Activated T-helper 17 cell treated with anti-CD3 and anti-CD28 coated beads, Interleukin-2, amount 50 U/mL, for 72 hours (primary cell): ENCODE measurements at places on chromosomes 16 and 17.
A peak's percentile ranks its signal among the peaks of the same experiment; 100 is the strongest.

GRCh38 chr16:20023190-20023589 is 50.5 kb downstream of the GPR139 start:
- ATAC-seq: no peak

GRCh38 chr17:74325743-74326379 is at the start of gene KIF19:
TSS of gene KIF19 (plus strand) at chr17:74326226. CDS start at chr17:74326350, 124 bp downstream.
- ATAC-seq: peak; percentile 96

GRCh38 chr17:44007346-44008204 is 3.2 kb downstream of the NAGS start:
- ATAC-seq: no peak

GRCh38 chr17:28478712-28479615 is 5.5 kb downstream of the SLC13A2 start:
- ATAC-seq: no peak

GRCh38 chr16:56317998-56318826 is 107.1 kb downstream of the AMFR start:
- ATAC-seq: peak; percentile 98

- no peak for ATAC-seq
These were observed 1.9 kb upstream of the FGF11 start for GRCh38 chr17:7437369-7437863.

DNA sequence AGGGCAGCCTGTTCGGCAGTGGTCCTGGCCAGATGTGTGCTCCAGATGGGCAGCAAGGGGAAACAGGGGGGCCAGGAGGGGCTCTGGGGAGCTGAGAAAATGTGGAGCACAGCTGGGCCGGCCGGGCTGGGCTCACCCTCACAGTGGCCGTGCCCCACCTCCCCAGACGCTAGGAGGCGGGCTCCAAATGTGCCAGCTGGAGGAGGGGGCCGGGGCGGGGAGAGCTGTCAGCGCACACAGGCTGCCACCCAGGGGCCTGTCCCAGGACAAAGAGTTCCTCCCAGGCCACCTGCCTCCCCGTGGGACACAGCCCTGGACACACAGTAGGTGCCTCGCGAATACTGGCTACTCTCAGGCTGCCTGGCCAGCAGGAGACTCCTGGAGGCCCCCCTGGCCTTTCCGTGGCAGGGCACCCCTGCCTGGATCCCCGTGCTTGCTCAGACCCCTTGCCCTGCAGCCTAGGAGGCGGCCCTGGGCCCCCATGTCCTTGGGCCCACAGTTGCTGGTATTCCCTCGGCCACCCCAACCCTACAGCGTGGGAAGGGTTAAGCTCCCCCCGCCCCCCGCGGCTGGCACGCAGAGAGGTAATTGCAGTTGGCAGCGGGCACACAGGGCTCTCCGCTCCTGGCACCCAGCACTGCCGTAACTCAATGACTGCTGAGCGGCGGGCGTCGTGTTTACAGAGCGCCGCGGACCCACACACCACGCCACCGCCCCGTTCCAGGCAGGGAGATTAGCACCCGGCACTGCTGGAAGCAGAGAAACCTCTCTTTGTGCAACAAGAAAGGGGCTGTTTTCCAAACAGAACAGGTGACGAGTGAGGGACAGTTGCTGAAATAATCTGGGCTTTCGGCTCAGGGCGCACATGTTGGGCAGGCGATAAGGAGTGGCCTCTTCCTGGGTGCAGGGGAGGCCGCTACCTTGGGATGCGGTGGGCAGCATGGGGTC is 32.2 kb downstream of the BAHCC1 start:
- no peak for ATAC-seq

DNA sequence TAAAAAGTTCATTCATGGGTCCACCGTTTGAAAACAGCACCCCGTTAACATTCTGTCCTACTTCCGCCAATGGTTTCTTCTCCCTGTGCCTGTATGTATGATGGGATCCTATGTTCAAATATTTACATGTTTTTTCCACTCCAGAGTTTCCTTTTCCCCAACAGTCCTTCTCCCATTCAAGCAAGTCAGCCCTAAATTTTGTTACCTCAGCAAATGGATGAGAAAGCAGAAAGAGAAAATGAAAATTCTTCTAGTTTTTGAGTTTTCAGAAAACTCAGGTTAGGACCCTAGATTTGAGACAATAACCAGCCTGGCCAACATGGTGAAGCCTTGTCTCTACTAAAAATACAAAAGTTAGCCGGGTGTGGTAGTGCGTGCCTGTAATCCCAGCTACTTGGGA is 3.5 kb upstream of the ERN2 start:
- ATAC-seq: no peak

GRCh38 chr17:81131486-81132196 is 33.7 kb upstream of the PVALEF start:
- ATAC-seq: no peak

DNA sequence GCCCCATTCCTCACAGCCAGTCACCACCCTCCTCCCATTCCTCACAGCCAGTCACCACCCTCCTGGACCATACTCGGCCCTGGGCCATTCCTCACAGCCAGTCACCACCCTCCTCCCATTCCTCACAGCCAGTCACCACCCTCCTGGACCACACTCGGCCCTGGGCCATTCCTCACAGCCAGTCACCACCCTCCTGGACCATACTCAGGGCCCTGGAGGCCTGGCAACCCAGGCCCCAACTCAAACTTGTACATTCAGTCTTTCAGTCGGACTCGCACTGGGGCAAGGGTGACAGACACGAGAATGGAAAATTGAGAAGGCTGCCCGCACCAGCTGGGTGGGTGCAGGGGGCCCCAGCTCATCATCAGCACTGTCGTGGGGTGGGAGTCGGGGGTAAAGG is 30.4 kb upstream of the FOXK2 start:
- no peak for ATAC-seq

DNA sequence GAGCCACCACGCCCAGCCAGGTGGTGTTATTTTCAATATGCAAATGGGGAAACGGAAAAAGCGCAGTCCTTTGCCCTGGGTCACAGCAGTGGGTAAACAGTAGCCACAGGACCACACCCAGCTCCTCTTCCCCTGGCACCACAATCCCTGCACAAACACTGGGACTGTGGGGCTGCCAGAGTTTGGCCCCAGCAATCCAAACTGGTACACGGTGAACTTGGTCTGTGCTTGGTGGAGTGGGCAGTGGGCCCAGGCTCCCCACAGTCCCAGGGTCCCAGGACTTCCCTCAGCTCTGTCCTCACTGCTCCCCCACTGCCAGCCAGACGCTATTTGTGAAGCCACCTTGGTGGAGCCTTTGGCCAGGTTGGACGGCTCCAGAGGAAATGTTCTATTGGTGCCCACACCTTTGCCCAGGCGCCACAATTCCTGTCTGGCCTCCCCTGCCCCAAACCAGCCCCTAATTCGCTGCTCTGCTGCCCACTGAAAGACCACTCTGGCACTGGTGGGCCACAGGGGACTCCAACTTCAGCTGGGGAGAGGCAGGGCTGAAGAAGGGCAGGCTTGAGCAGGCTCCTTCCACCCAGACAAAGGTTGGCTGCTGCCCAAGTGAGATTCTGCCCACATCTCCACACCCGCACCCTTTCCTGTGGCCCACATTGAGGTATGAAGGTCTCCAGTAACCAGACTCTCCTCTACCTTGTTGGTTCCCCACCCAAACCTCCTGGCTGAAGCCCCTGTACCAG is 2.1 kb downstream of the CHAD start:
- ATAC-seq: no peak

DNA sequence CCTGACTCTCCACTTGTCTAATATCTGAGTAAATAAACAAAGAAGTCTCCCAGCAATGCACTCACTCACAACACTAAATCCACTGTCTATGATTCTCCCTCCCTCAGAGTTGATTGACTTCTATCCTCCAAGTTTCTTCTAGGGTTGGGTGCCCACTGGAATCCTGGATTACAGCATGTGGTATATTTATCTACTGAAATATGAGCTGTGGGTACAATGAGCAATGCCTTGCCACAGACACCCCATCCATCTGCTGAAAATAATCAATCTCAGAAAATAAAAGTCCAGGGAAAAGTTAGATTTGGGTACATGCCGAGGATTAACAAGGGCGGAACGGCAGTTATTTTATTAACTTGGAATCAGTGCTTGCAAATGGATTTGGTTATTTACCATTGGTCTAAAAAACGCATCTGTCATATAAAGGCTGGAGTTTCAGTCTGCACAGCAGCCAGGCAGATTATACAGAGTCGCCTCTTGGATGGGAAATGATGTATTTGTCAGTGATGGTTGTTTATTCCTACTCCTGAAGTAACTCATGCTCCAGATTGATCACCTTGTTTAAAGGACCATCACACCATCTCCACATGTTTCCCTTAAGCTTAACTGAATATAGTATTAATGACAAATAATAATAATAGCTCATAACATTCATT is 193.9 kb upstream of the SOX9 start:
- no peak for ATAC-seq
